Activated CD8-positive, alpha-beta memory T cell treated with anti-CD3 and anti-CD28 coated beads for 1 hour (primary cell): ENCODE measurements at places on chromosomes 5 and 9.

- no peak for DNase-seq
These were observed 44.0 kb upstream of the LIFR start for GRCh38 chr5:38600329-38601045.

DNA sequence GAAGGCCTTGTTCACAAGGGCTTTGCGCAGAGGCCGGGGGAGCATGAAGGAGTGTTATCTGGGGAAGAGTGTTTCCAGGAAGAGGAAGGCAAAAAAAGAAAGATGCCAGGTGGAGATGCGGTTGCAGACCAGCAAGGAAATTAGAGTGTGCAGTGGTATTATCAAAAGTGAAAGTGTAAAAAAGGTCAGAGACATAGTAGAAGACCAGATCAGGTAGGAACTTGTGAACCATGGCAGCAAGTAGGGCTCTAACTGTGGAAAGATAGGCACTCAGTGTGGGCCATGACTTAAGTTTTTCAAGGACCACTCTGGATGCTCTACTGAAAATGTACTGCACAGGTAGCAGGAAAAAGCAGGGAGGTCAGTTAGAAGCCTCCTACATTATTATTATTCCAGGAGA lies 90.1 kb upstream of the SPOCK1 start:
- DNase-seq: no peak

DNA sequence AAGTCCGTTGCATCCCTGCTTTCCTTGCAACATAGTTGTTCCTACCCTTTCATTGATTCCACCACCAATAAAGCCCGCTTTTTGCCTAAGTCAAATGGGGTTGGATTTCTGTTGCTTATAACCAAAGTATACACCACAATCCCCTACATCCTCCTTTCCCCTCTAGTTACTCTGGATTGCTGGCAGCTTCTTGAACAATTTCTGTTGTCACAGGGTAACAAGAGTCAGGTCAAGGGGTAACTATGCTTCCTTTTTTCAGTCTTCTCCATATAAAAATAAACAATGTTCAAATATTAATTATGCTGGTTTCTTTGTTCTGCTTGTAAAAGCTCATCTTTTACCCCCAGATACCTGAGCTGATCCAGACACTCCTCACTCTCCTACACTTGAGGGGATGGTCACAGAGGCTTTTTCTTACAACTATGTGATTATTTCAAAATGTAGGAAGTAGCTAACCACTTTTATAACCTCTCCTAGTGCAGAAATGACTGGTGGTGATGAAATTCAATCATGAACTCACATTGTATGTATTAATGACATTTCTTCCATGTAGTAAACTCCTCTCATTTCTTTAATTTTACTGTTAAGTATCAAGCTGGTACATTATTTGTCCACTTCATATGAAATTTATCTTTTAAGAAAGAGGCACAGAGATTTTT lies 136.5 kb downstream of the SNX18 start:
- DNase-seq: no peak

DNA sequence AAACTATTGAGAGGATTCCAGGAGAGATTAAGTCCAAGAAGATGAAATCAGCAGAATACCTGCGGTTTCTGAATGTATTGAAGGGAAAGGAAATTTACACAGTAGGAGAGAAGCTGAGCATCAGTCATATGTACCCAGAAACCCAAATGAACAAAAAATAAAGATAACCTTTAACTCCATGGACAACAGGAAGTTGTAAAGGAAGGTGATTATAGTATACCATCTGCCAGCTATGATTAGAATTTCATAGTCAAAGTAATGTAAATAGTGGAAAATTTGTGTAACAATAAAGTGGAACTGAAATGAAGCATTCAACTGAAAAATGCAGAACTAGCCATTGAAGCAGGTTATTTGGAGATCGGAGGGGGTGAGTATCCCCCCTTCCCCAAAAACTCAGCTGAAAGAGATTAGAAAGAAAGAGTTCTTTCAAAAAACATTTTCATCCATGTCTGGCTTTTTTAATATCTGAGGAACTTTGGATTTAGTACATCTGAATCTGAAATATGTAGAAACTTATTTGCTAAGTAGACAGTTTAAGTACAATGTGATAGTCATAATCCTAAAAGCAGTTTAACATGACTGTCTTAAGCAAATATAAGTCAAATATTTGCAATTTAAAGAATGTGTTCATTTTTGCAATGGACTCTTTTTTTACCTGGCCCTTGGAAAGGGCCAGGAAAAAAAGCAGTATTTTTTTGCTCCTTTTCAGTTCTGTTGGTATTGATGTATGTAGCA lies 58.4 kb downstream of the APC start:
- DNase-seq: no peak

- no peak for DNase-seq
These were observed 37.5 kb downstream of the SLC44A1 start for GRCh38 chr9:105281926-105282325.

- DNase-seq: no peak
These were observed 104.5 kb upstream of the CHD1 start for GRCh38 chr5:99033014-99033900.

DNA sequence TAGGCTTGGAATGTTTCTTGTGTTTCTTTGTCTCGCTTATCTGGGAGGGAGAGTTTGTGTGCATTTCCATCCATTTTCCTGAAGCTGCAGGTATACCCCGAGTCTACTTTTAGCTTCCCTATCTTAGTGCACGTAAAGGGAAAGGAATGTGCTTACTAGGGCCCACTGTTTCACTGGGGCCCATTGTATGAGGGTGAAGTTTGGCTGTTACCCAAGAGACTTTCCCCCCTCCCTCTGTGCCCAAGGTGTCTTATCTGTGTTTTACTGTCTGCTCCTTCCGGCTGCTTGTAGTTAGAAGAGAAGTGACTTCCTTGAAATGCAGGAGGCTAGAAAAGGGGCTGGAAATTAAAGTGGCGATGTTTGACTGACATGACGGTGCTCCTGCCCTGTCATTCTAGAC lies 12.1 kb upstream of the BTNL3 start:
- DNase-seq: no peak

DNA sequence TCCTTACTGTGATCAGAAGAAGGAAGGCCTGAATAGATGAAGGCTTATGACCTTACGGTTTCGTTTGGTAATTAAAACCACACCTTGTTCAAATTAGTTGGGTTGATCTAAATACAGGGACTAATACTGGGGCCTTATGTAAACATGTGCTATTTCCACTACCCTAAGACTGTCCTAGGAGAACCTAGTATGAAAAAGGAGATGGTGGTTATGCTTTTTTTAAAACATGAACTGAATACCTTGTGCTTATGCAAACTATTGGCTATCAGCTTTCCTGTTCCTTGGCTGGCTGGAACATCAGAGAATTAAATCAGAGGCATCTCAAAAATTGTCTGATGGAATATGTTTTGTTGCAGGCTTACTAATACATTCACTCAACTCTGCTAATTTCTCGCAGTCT lies 3.9 kb downstream of the MYOT start:
- no peak for DNase-seq

DNA sequence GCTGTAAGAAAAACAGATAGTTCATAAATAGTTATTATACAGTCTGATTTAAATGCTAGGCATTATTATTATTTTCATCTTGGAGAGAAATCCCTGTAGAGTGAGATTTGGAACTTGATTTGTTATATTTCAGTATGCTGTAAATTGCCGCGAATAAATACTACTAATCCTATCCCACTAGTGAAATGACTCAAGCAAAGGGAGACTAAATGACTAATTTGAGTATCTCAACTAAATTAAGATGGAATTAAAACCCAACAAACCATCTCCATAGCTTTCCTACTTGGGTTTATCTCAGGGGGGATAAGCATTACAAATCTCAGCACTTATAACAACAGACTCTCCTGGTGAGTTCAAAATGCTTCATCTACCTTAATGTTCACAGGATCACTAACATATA lies 206.0 kb downstream of the MCTP1 start:
- DNase-seq: no peak

DNA sequence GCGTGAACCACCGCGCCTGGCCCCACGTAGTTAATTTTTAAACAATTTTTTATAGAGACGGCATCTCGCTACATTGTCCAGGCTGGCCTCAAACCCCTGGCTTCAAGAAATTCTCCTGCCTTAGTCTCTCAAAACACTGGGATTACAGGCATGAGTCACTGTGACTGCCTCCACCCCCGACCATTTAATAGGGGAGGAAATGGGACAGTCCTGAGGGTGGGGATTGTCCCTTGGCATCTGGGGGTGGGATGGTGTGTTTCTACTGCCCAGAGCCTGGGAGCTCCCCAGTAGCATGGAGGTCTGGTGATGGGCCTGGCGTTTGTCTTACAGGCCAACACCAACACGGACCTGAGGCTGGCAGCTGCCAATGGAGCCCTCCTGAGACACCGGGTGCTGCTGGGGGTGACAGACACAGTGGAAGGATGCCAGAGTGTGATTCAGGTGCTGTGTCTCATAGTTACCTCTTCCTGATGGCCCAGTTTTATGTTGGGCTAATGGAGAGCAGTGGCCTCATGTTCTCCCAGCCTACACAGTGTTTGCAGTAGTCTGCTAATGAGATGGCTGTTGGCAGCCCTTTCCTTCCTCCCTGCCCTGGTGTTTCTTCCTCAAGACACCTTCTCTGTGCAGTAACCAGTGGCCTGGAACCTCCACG lies 22.5 kb downstream of the TMEM268 start:
- no peak for DNase-seq

GRCh38 chr5:41763081-41763480 lies 107.1 kb downstream of the OXCT1 start:
- DNase-seq: no peak

DNA sequence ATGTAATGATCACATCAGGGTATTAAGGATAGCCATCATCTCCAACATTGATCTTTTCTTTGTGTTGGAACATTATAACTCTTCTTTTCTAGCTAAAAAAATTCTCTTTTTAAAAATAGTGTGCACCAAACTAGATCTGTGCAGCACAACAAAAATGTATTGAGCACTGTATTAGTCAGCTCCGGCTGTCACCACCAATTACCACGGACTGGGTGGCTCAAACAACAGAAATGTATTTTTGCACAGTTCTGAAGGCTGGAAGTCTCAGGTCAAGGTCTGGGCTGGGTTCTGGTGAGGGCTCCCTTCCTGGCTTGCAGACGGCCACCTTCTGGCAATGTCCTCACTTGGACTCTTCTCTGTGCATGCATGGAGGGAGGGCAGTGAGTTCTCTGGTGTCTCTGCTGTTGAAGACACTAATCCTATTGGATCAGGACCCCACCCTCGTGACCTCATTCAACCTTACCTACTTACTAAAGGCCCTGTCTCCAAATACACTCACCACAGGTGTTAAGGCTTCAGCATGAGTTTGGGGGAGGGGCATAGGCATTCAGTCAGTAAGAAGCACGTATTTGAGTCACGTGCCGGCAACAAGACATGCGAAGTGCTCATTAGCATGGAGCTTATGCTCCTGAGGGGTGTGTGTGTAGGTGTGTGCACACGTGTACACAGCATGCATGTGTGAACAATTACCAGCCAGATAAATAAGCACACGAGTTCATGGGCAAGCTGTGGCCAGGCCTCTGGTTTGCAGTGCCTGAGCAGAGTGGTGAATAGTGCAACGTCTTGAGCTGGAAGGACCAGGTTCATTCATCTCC lies 89.4 kb upstream of the SH3PXD2B start:
- no peak for DNase-seq

DNA sequence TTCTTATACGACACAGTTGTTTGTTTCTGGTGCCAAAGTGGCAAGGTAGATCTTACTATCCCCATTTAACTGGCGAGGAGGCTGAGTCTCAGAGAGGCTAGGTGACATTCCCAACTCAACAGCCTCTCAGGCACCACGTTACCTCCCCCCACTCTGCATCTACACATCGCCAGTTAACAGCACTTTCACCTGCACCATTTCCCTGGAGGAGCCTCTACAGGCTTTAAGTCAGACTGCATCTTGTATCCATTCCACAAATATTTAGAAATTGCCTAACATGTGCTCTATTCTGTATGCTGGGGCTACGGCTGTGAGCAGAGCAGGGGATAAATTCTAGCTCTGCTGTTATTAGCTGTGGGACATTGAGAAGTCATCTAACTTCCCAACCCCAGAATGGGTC lies 168.6 kb downstream of the INSYN2B start:
- no peak for DNase-seq

GRCh38 chr9:26163931-26164330 lies 485.7 kb upstream of the TUSC1 start:
- DNase-seq: no peak

- DNase-seq: no peak
These were observed 628.7 kb upstream of the ZNF608 start for GRCh38 chr5:125375143-125375542.

GRCh38 chr5:95846554-95847260 lies 24.2 kb upstream of the GLRX start:
- DNase-seq: peak; percentile 49

DNA sequence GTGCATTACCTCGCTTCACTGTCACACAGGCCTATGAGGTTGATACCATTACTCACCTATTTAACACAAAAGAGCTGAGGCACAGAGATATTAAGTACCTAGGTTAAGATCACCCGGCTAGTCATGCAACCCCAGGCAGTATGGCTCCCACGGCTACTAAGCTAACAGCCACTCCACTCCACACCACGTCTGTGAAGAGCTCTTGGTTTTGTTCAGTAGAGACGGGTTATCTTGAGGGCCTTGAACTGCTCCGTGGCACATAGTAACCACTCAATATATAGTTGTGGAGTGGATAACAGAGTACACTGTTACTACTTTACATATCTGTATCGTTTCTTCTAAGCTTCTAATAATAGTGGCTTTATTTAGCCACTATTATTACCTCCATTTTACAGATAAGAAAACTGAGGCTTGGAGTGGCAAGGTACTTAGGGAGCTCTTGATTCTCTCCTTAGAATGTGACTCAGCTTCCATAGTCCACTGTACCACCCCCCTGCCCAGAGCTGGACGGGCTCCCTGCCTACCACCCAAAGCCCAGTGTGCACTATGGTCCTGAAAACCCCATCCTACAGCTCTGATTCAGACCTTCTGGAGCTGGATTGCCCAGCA lies 1.0 kb upstream of the CORO2A start:
- no peak for DNase-seq

GRCh38 chr9:14806941-14807520 lies 84.5 kb upstream of the CER1 start:
- DNase-seq: no peak

GRCh38 chr9:116471093-116471906 lies 215.8 kb upstream of the TRIM32 start:
- no peak for DNase-seq

DNA sequence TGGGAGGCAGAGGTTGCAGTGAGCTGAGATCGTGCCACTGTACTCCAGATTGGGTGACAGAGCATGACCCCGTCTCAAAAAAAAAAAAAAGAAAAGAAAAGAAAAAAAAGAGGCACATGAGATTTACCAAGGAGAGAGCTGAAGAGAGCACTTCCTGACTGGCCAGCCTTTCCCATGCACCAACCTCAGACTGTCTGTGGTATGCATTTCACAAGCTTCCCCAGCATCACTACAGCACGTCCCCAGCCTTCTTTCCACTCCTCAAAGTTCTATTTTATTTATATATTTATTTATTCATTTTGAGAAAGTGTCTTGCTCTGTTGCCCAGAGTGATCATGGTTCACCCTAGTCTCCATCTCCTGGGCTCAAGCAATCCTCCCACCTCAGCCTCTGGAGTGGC lies 13.6 kb upstream of the FUBP3 start:
- DNase-seq: no peak

DNA sequence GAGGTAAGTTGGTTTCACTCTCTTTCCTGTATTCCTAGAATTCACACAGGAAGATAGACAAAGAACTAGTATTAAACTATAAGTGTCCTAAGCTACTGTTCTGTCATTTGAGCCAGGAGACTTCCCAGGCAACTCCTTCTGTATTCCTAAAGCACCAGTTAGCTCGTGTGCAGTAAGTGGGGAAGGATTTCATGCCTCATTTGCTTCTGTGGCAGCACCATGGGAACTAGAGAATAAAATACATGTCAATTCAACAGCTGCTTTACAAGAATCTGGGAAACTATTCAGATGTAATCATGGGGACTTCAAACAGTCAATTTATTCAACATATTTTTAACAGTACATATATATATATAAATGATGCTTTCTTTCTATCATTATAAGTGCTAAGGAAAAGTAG lies 762.3 kb downstream of the PRELID2 start:
- DNase-seq: no peak
